ENCODE measurements at places on chromosomes 2 and 18.

GRCh38 chr2:154960802-154961583, 262.5 kb downstream of the KCNJ3 start:
- no peak for DNase-seq

DNA sequence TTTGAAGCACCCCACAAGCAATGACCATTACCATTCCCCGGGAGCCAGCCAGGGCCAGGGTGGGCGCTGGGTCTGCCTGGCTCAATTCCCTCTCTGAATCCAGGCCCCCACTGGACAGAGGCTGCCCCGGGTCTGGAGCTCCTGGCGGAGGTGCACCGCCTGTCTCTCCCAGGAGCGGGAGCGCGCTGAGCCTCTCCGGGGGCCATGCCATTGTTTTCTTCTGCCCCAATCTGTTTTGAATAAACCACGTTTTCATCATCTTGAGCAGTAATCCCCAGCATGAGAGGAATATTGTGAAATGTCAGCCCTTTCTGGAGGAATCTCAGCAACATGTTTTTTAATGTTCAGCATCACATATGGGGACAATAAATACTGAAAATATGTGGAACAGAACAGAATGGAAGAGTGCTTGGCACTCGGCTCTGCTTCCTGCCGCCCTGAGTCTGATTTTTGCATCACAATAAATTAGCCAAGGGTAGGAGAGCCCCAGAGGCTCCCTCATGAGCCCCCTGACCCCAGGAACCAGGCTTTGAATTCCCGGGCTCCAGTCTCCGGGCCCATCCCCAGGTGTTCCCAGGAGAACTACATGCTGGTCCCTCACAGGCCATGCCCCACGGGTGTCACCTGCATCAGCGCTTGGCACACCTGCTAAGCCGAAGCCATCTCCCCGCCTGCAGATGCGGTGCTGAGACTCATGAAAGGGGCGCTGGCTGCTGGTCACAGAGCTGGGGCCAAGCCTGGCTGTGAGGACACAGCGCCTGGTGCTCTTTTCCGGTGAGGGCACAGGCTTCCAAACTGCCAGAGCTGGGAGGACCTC, 88.8 kb downstream of the INHBB start:
- no peak for DNase-seq

- peak; percentile 97 for DNase-seq
Observed at GRCh38 chr18:63617049-63617914, 26.8 kb downstream of the SERPINB4 start.

DNA sequence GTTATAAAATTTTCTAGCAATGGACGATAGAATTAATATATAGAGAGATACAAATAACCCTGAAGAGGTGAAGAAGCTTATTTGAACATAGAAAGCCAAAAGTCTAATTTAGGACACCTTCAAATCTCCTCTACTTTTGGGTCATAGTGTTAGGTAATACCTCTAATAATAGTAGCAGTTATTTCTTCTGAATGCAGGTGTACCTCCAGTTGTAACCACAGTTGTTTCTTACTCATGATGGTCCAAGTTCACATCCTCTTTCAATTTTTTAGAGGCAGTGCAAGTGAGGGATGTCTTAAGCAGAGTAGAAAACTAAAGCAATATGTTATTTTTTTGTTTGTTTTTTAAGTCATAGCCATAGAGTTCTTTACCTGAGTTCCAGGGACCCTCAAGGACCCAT, 429.5 kb downstream of the CCDC85A start:
- DNase-seq, result no peak

DNA sequence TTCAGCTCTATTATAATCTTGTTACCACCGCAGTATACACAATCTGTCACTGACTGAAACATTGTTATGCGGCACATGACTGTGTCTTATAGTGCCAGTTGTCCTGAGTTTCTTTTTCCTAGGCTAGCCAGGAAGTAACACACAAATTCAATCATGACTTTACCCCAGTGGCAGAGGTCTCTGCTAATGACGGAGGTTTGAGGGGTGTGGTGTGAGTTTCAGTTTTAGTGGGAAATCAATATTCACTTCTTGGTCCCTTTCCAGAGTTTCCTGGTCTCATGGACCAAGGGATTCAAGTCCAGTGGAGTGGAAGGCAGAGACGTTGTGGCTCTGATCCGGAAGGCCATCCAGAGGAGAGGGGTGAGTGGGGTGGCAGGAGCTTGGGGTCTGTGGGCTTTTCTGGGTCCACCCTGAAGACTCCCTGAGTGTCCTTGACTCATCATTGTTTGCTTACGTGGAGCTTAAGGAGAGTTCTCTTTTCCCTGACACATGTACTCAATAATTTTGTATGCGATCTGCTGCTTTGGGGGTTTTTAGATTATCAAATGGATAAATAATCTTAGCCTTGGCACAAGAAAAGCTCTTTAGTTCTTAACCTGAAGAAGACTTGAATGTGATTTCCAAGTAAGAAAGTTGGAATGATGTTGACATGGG, 39.2 kb downstream of the HK2 start:
- DNase-seq, result no peak
